NT2/D1 (cell line): ENCODE measurements at places on chromosomes 12 and 14.

DNA sequence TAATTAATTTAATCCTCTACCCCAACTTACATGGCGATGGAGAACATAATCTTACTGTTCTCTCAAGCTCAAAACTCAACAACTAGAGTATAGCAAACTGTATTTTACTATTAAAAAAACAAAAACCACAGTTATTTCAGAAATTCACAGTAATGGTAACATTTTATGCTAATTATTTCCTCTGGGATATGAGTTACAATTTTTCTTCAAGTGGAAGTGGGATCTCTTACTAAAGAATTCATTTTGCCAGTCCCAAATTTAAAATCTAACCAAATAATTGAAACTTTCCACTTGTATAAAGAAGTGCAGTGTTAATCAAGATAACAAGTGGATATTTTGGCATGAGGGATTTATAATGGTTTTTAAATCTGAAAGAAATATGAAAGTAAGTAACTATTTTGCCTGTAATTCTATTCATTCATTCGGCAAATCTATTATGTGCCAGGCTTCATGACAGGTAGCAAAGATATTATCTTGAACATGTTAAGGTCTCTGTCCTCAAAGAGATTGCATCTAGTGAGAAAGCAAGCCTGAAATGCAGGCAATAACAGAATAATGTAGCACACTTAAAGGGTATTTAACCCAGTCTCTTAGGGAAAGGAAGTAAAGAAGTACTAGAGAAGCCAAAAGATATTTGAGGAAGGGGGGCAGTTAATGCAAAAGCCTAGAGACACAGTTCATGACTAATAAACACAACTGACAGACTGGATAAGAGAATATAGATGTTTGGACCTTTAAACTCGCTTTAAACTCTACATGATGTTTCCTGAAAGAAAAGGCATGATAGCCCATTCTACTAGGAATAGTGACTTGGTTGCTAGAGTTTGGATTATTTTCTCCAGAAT, 44.0 kb downstream of the TAOK3 start:
- no peak for DNase-seq

DNA sequence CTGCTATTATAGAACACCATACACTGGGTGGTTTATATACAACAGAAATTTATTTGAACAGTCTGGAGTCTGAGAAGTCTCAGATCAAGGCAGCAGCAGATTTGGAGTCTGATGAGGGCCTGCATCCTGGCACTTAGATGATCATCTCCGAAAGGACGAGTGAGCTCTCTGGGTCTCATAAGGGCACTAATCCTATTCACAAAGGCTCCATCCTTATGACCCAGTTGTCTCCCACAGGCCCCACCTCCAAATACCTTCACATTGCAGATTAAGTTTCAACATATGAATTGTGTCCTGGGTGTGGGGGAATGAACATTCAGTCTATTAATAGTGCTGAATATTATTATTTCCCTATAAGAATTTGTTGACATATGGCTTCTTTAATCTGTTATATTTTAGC, 53.6 kb downstream of the FBXO34 start:
- DNase-seq = no peak

DNA sequence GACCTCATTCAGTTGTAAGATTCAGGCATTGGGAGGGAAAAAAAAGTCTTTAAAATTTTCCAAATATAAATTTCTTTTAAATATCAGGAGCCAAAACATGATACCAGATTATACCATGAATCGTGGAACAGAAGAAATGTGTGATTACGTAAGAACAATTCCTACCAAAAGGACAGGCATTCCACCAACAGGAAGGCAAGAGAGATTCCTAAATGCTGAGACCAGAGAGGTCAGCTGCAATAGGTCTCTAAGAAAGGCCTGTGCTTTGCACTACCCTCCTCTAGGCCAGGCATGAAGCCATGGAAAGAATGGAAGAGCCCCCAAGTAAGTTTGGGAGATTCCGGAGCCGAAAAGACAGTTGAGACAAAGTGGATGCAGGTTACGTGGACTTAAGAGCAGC, 83.7 kb downstream of the PTGER2 start:
- no peak for DNase-seq

- no peak for DNase-seq
Measured at GRCh38 chr14:106877517-106877916, 1351.1 kb downstream of the TMEM121 start.

GRCh38 chr12:116159175-116159574, 118.3 kb downstream of the MED13L start:
- DNase-seq = no peak

DNA sequence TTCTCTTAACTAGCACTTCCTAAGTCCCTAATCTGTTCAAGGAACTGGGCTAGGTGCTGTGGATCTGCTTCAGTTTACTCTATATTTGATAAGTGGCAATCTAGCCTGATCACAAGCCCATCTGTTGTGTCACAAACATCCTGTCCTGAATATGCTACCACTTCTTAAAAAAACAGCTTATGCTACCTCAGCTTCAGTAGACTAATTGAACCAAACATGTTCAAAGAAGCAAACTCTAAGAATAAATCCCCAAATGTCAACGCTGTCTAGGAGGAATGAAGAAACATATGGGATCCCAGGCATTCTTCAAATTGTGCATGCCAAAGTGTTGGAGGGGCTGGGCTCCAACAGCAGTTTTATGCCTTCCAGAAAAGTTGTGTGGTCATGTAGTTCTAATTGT, 10.4 kb upstream of the KCNH5 start:
- DNase-seq = no peak

DNA sequence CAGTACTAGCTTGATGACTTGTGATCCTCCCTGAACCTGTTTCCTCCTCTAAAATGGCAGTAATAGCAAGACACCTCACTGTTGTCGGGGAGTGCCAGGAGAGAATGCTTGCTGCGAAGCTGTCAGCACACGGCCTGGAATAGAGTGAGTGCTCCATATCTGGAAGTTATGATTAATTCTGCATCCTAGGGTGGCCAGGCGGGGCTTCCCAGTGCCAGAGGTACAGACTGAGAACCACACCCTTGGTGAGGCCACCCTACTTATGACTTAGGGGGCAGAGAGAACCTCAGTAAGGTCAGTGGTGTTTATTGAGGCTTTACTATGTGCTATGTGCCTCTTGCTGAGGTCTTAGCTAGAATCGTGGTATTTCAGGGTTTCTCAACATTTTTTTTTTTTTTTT, 20.1 kb downstream of the MORN3 start:
- DNase-seq = no peak

DNA sequence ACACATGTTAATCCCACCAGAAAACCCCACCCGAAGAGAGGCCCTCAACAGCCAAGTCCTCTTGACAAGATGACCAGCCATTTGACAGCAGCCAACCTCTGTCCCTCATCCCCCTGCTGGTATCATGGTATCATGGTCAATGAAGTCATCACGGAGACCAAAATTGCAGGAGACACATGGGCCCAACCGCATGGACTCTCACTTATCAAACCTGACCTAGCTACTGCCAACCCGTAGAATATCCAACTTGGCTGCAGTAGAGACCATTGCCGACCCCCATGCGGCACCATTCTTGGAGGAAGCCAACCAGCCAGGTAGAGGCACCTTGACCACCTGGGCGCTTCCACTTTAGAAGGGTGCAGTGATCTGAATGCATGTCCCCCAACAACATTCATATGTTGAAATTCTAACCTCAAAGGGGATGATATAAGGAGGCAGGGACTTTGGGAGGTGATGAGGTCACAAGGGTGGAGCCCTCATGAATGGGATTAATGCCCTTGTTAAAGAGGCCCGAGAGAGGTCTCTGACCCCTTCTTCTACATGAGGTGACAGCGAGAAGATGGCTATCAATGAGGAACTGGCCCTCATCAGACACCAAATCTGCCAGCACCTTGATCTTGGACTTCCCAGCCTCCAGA, 33.3 kb downstream of the DIO3 start:
- no peak for DNase-seq

DNA sequence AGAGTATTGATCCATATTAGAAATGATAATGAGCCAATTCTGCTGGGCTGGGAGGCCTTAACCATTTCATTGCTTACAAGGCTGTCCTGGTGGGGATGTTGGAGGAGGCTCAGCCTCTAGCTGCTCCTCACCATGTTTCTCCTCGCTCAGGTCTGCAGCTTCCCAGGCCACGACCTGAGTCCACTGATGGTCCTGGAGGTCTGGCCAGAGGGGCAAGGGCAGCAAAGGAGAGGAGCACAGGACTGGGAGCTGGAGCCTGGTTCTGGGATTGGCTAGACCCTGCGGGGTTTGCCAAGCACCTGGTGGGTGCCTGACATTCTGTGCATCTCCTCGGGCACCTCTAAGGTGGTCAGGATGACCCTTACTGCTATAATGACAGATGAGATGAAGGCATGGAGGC, 92.6 kb downstream of the KIF26A start:
- DNase-seq = no peak

DNA sequence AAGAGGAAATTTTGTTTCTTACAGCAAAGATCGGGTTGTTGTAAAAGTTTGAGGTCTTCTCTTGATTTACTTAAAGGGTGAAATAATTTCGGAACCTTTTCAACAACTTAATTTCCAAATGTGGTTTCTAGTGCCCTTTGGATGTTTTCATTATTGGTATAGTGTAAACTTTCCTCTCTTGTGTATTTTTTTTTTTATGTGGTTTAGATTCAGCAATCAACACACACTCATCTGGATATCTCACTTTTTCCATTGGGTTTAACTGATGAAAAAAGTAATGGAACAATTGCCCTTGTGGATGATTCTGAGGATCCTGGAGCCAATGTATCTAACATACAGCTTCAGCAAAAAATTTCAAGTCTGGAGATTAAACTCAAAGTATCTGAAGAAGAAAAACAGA, 116.3 kb downstream of the CCDC91 start:
- no peak for DNase-seq

DNA sequence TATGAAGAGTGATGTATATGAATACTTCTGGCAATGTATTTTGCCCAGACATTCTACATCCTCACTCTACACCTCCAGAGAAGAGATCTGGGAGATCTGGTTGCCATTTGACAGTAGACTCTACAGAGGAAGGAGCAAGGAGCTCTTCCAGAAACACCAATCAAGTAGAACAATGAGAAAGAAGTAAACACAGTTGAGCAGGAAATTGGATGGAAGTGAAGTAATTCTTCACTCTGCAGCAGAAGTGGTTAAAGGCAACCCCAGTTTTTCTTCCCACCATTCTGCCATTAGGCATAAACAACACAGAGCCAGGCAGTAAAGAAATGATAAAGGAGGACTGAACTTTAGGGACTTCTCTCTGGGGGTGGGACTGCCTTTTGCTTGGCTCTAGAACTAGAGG, 48.5 kb upstream of the PRICKLE1 start:
- DNase-seq = no peak

GRCh38 chr12:106915635-106916026, 40.1 kb upstream of the TMEM263 start:
- no peak for DNase-seq

GRCh38 chr12:112381883-112382796, at the start of gene HECTD4:
TSS of gene HECTD4 (minus strand) at chr12:112382431. CDS start at chr12:112382128, 303 bp downstream.
- DNase-seq = peak; percentile 84

DNA sequence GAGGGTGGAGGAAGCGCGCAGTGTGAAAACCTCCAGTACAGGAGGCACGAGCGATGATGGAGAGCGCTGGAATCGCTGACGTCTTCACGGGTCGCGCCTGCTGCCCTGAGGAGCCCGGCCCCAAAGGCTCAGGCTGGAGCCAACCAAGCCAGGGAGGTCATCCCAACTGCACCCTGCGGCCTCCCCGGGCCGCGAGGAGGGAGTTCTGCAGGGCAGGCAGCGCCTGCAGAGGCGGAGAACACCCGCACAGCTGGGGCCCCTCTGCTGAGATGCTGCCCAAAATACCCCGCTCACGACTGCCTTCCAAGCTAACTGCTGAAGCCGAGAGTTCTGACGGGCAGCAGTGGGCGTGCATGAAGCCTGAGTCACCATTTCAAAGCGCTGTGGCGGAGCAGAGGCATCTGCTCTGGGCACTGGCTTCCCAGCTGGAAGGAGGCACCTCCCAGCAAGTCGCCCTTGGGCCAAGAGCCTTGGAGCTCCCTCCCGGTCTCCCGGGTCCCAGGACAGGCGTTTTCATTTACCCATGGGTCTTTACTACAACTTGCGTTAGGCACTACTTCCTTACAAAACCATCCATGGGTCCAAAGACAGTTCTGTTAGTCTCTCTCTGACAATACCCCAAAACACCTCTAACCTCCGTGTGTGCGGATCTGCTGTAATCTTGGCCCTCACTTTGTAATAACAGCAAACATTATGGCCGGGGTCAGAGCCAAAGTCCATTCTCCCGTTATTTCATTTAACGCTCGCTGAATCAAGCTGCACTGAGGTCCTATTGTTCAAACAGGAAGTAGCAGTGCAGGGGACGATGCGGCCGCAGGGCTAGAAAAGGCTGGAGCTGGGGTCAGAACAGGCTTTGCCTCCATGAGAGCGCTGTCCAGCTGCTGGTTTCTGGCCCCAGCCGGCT, 60.1 kb upstream of the RIMBP2 start:
- DNase-seq = no peak

DNA sequence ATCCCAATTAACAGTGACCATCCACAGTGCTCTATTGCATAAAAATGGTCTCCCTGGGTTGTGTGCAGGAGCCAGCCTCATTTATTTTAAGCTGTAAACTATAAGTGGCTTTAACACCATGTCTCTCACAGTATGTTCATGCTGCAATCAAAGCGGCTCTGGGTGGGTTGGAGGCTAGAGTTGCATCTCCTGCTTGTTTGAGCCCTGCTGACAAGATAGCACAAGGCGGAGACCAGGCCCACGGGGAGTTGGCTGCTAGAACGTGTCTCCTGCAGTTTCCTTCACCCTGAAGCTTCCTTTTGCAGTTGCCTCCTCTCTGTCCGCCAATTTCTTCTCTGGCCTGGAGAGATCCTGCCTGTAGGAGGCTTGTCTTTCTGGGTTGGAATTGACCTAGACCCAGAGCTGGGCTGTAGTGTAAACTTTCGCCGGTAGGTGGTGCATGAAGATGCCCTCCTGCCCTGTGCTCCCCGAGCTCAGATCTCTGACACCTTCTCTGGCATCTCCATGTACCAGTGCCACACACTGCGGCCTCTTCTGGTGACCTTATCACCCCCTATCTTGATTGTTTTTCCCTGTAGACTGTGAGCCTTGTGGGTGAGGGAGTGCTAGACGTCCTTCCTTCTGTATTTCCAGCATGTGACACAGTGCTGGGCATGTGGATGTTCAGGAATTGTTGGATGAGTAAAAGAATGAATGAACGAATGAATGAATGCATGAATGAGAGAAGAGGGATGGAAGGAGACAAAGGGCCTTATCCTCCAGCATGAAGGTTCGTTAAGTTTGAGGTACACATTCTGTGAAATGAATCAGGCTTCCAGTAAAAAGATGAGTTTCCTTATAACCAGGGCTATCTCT, 10.4 kb downstream of the OTUB2 start:
- peak; percentile 55 for DNase-seq

DNA sequence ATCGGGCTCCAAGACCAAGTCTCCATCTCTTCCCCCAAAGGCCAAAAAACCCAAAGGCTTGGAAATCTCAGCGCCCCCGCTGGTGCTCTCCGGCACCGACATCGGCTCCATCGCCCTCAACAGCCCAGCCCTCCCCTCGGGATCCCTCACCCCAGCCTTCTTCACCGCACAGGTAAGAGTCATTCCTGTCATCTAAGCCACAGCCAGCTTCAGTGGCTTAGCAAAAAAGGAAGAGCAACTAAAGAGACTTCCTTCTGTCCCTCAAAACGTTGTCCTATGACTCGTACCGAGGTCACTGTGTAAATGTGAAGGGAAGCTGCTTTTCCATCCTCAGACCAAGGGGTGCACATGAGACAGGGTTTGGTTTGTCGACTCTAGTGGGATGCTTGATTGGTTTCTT, 53.4 kb downstream of the ELK3 start:
- DNase-seq = no peak

- no peak for DNase-seq
Measured at GRCh38 chr12:75944905-75945432, 86.6 kb downstream of the PHLDA1 start.
